Prostate gland (tissue), 2 donors: ENCODE measurements at places on chromosomes 16 and 17.
A peak's percentile ranks its signal among the peaks of the same experiment; 100 is the strongest.

GRCh38 chr16:54985156-54985555 lies 54.5 kb downstream of the IRX5 start:
- DNase-seq, result no peak
- no peaks in the 10 kb centered on the region for H3K27me3 ChIP-seq
- H3K27ac ChIP-seq, result no peak overlapping the region

DNA sequence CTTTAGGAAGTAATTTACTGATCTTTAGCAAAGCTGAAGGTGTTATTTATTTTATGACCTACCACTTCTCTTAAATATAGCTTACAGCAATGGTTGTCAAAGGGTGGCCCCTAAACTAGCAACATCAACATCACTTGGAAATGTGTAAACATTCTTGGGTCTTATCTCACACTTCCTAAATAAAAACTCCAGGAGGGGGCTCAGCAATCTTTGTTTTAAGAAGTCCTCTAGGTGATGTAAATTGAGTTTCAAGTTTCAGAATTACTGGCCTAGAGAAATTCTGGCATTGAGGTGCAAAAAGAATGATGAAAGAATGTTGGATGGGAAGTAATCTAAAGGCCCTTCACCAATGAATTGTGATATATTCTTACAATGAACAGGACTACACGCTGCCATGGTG lies 142.3 kb downstream of the HS3ST4 start:
- H3K4me3 ChIP-seq, result no peak overlapping the region
- no peak overlapping the region for H3K27ac ChIP-seq
- DNase-seq, result no peak
- no peaks in the 10 kb centered on the region for H3K36me3 ChIP-seq
- no peaks in the 10 kb centered on the region for H3K27me3 ChIP-seq
- no peaks in the 10 kb centered on the region for H3K4me1 ChIP-seq

DNA sequence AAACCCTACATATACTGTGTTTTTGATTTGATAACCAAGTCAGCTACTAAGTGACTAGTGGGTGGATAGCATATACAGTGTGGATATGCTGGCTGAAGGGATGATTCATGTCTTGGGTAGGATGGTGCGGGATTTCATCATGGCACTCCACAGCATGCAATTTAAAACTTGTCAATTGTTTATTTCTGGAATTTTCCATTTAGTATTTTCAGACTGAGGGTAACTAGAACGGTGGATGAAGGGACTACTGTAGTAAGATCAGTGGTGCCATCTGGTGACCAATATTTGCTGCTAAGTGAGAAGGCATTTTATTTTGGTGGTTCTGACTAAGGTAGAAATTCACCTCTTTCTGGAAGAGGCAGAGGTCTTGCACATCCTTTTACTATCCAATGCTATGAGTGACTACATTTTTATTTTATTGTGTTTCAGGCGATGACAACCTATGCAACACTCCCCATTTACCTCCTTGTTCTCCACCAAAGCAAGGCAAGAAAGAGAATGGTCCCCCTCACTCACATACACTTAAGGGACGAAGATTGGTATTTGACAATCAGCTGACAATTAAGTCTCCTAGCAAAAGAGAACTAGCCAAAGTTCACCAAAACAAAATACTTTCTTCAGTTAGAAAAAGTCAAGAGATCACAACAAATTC lies 3.1 kb downstream of the CDC6 start:
- no peak overlapping the region for H3K4me3 ChIP-seq
- no peaks in the 10 kb centered on the region for H3K27me3 ChIP-seq
- no peaks in the 10 kb centered on the region for H3K36me3 ChIP-seq
- peaks cover 4% of the 10 kb centered on the region for H3K4me1 ChIP-seq
- DNase-seq, result peak; percentile 58

- no peaks in the 10 kb centered on the region for H3K27me3 ChIP-seq
- no peak overlapping the region for H3K27ac ChIP-seq
- DNase-seq, result no peak
- H3K4me3 ChIP-seq, result no peak overlapping the region
- H3K36me3 ChIP-seq, result no peaks in the 10 kb centered on the region
- H3K4me1 ChIP-seq, result no peaks in the 10 kb centered on the region
Measured at GRCh38 chr16:50309527-50310307, 43.4 kb downstream of the ADCY7 start.

DNA sequence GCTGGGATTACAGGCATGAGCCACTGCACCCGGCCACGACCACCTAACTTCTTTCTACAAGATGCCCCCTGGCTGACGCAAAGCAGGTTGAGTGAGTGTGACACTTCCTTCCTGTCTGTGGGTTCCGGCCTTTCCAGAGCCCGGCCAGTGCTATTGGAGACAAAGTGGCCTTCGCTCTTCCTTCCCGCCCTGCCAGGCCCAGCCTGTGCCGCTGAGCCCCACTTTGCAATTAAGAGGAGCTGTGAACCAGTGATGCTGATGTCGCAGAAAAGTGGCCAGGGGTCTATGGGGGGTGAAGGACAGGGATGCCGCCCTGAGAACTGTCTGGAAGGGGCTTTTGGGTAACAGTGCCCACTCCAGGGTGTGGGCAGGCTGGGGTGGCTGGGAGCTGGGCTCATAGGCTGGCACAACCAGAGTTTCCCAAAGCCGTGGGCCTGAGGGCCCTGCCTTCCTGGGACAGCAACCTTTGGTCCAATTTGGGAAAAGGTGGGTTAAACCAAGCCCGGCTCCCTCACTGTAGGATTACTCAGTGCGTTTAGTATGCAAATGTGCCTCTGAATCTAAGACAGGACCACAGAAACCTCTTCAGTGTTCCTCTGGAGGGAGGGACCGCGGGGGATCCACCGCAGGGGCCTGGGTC lies 174.9 kb downstream of the SEC14L1 start:
- no peak overlapping the region for H3K4me3 ChIP-seq
- H3K4me1 ChIP-seq, result peaks cover 15% of the 10 kb centered on the region
- no peaks in the 10 kb centered on the region for H3K27me3 ChIP-seq
- H3K27ac ChIP-seq, result no peak overlapping the region
- H3K36me3 ChIP-seq, result no peaks in the 10 kb centered on the region
- no peak for DNase-seq
